Heart left ventricle (tissue), 16 donors: ENCODE measurements at places on chromosomes 12 and 14. TPM values are rescaled to one million over a fixed set of nuclear protein-coding genes. Genes with fewer than 3 reads are reported as not detected.

DNA sequence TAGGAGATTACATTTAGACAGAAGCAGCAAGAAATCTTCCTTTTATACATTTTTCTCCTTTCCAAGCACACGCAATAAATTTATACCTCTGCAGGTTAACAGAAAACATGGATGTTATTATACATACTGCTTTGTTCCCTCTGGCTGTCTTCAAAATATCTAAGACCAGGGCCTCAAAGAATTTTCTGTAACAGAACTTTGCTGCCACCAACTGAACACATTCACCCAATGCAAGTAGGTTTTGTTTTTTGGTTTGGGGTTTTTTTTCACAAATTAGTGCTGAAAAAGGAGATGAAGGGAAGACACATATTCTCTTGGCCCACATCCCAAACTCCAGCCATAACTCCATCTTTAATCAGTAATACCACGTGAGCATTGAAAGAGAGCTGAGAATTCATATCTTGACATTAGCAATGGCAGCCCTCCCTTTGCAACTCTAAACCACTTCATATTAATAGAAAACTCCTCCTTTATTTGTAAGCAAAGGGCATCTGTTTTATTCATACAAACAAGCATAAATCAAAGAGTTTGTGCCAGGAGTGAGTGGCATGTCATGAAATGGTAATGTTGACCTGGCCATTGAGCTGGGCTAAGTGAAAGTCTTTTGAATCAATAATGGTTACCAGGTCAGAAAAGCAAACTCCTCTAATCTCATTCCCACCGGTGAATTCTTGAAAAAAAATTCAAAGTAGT is 150.8 kb upstream of the FSCB start:
- no peak for DNase-seq

- peak; percentile 24 for DNase-seq
Observed at GRCh38 chr12:121788176-121788818, 5.2 kb downstream of the RHOF start.

GRCh38 chr14:98411154-98411553 is 860.8 kb downstream of the BCL11B start:
- no peak for DNase-seq

DNA sequence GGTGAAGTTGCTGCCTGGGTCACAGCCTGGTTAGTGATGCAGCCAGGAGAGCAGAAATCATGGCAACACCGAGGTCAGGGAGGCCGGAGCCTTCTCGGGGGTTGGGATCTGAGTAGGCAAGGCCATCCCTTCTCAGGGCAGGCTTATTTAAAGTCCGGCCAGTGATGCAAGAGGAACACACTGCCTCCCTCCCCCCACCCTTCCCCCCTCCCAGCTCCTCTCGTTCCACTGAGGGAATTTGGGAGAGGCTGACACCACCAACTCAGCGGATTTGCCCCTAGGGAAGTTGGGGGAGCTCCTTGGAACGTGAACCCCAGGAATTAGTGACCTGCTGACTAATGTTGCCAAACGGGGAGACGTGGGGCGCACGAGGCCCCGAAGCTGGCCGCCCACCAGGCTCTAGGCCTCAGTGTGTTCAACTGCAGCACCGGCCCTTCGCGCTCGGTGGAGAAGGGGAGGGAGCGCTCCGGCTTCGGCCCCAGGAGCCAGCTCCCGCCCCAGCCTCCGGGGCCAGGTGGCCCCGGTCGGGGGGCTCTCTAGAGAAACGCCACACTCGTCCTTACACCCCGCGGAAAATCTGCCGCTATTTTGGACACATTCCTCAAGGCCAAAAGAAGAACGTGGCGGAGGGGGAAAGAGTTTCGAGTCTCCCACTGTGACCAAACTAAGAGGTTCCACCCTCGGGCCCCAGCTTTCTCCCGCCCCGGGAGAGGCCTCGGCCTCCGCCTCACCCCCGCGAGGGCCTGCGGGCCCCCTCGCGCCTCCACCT is 1.6 kb downstream of the CTDSP2 start:
- peak; percentile 76 for DNase-seq

GRCh38 chr12:11798006-11798708 is 148.7 kb downstream of the ETV6 start:
- DNase-seq, result no peak

GRCh38 chr12:53005215-53005985 is 856 bp upstream of the EIF4B start:
- peak; percentile 62 for DNase-seq

DNA sequence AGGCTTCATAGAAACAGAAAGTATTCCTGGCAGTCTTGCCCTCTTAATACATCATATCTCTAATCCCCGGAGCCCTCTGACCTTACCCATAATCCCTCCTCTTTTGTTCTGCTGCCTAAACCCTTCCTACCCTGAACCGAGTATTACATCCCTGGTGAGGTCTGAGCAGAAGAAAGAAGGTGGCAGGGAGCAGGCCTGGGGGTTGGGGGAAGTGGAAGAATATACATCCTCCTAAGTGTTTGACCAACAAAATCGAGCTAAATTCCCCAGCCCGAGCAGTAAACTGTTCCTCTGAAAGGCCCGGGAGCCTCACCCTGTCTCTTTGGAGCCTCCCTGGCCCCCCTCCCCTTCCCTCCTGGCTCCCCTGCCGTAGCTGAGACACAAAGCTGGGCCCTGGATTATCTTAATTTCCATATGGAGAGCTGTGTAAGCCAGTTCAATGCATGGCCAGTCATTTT is 192.6 kb upstream of the LHX5 start:
- no peak for DNase-seq

DNA sequence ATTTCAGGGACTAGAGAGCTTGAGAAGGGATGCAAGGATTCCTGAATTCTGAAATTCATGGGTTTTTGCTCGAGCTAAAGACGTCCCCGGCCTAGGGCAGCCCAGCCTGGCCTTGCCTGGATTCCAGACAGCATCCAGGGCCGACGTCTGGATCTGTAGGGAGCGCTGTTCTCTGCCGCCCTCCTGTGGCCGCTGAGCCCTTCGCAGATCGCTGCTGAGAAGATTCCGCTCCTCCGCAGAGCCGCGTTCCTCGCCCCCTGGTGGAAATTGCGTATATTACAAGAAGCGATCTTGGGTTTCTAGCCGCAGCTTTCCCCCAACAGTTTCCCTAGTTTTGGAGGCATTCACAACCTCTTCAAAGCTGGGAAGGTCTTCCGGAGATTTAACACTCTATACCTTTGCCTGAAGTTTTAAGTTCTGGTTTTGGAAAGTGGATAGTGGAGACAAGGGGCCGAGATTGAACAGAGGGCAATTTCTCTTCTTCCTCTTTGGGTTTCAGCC is 5.1 kb downstream of the CISTR start:
- peak; percentile 93 for DNase-seq

- DNase-seq, result no peak
Observed at GRCh38 chr12:96211988-96212387, 17.8 kb downstream of the ELK3 start.

GRCh38 chr14:39673734-39674133 is 241.5 kb upstream of the FBXO33 start:
- no peak for DNase-seq

GRCh38 chr14:20692116-20692751 is 3.7 kb downstream of the ANG start:
- DNase-seq, result no peak

DNA sequence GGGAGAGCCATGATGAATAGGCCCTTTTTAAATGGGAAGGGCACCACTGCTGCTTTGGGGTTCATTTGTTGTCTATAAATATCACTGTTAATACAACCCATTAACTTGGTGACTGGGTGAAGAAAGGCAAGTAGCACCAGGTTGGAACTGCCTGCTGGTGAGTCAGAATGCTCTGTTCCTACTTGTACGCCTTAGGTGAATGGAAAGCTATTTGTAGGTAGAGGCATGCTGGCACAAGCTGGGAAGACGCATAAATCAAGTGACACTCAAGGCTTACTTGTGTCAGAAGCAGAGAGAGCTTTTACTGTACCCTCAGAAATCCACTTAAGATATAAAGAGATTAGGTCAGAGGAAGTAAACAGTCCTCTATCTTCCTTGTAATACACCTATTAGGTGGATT is 142.5 kb downstream of the TMX1 start:
- no peak for DNase-seq

DNA sequence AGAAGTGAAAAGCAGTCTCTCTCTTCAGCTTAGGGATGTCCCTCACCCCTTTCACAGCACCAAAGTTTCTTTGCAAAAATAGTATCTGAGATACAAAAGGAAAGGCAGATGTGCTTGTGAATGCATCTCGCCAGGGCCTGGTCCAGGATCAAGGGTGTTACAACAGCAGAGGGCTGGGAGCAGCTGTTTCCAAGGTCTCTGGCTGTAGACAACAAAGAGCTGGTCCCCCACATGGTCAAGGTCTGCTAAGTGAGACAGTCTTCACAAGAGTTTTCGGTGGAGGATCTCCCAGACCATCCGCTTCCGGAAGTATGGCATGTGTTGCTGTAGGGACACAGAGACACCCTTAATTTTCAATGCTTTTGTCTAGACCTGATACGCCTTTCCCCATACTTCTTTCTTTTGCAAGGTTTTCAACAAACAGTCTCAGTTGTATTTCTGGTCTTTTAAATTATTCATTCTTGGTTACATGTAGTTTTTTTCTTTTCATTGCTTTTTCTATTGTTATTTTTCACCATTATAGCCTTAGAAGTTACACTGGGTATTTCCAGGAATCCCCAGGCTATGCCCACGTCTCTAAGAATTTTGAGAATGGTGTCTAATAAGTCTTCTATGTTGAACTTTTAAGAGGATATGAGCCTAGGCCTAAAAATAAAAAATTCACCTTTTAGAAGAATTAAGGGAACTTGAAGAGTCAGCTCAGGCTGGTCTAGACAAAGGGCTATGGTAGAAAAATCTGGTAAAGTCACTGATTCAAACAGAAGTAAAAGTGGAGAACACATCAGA is 41.0 kb upstream of the COL2A1 start:
- no peak for DNase-seq

DNA sequence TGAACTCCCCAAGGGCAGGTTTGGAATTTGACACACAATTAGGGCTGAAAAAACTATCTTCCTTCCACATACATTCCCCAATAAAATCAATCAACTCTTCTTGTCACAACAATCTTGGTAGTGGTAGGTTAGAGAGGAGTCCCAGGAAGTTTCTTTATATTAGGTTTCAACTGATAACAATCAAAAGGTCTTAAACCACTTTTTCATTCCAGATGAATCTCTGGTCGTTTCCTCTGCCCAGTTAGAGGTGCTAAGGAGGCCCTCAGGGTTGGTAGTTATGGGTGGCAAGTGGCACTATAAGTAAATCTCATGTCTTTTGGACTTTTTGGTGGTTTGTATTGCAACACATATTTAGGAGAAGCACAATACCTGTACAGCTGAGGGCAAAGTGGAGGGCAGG is 1.7 kb upstream of the SLC38A2 start:
- DNase-seq, result no peak

GRCh38 chr12:10140001-10140400 is 10.0 kb upstream of the CLEC7A start:
- DNase-seq, result no peak

- no peak for DNase-seq
Observed at GRCh38 chr12:109255377-109255776, 53.7 kb downstream of the FOXN4 start.

DNA sequence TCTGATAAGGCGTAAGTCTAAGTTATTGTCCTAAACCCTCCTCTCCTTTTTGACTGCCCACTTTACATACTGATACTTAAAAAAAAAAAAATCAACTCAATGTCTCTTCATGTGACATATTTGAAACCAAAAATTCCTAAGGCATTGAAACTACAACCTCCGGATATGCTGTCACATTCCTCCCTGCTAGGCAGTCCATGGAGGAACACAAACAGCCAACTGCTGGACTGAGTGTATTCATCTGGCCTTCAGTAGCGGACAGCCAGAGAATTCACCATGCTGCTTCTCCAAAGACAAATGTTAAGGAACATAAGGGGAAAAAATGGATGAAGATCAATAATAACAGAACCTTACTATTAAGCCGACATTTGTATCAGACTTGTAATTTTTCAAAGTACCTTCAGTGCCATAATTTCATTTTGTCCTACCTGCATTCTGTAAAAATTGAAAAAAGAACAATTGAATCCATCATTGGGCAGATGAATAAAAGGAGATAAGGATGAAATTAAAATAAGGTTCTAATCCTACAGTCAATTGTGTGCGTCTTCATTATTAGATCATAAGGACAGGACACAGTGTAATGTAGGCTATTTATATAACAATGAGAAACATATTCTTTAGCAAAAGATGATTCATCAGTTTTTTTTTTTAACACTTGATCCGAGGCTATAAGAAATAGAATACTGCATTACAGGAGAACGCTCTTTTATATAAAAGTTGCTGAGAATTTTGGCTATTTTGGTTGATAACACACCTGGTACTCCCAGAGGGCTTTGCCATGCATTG is 12.2 kb downstream of the RERG start:
- no peak for DNase-seq

- no peak for DNase-seq
Observed at GRCh38 chr12:94147387-94147990, 888 bp upstream of the PLXNC1 start.

GRCh38 chr12:65651060-65651459 is 173.2 kb upstream of the HMGA2 start:
- DNase-seq, result no peak

- no peak for DNase-seq
Observed at GRCh38 chr12:67460388-67460787, 188.2 kb upstream of the DYRK2 start.

GRCh38 chr14:104102282-104102914 is 16.9 kb downstream of the ASPG start:
- peak; percentile 7 for DNase-seq

GRCh38 chr12:121038861-121039668 is at the start of gene OASL:
OASL (minus strand) TSS chr12:121039246; CDS start chr12:121038971, 275 bp downstream.
- peak; percentile 63 for DNase-seq

- DNase-seq, result no peak
Observed at GRCh38 chr12:113569806-113570205, 98.1 kb upstream of the LHX5 start.

- DNase-seq, result no peak
Observed at GRCh38 chr12:66352197-66352596, 49.9 kb downstream of the HELB start.

DNA sequence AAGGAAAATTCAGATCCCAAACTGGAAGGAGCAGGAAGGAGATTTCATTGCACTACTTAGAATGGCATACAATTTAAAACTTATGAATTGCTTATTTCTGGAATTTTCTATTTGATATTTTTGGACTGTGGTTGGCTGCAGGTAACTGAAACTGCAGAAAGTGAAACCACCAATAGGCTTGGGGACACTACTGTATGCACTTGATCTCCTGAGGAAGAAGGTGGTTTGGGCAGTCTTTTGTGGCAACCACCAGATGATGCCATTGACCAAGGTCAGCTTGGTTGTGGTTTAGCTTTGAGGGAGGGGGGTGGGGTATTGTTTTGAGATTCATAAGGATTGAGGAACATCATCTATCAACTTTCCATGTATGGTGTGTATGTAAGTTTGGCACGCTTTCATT is 209.5 kb upstream of the STXBP6 start:
- no peak for DNase-seq

Gene VRTN
- not detected for total RNA-seq

Gene HOXC9
- not detected for total RNA-seq

Gene LBHD2
- total RNA-seq, result not detected

Gene ADCY4
- total RNA-seq, result 27.5 TPM

Gene AQP5
- total RNA-seq, result not detected

Gene NTS
- total RNA-seq, result 0.68 TPM

Gene ACOT6
- not detected for total RNA-seq

Gene ASCL1
- total RNA-seq, result not detected

Gene SOCS2
- total RNA-seq, result 29.7 TPM

Gene GPR137C
- 0.88 TPM for total RNA-seq

Gene TAS2R8
- total RNA-seq, result not detected

Gene HVCN1
- total RNA-seq, result 4.1 TPM

Gene NRXN3
- 2.1 TPM for total RNA-seq

Gene ETFBKMT
- total RNA-seq, result 7.3 TPM

Gene GNS
- total RNA-seq, result 116 TPM

Gene BMP4
- total RNA-seq, result 3.7 TPM

Gene RD3L
- 26.7 TPM for total RNA-seq

Gene TOGARAM1
- total RNA-seq, result 17.1 TPM
